Progenitor cell of endocrine pancreas (in vitro differentiated cells): ENCODE measurements at places on chromosomes 4 and X.

- DNase-seq = no peak
Observed at GRCh38 chrX:139078342-139078741, 366.8 kb upstream of the FGF13 start.

GRCh38 chrX:23478561-23478960, 143.9 kb downstream of the PTCHD1 start:
- DNase-seq = no peak

GRCh38 chr4:37157476-37158167, 86.9 kb upstream of the NWD2 start:
- no peak for DNase-seq

DNA sequence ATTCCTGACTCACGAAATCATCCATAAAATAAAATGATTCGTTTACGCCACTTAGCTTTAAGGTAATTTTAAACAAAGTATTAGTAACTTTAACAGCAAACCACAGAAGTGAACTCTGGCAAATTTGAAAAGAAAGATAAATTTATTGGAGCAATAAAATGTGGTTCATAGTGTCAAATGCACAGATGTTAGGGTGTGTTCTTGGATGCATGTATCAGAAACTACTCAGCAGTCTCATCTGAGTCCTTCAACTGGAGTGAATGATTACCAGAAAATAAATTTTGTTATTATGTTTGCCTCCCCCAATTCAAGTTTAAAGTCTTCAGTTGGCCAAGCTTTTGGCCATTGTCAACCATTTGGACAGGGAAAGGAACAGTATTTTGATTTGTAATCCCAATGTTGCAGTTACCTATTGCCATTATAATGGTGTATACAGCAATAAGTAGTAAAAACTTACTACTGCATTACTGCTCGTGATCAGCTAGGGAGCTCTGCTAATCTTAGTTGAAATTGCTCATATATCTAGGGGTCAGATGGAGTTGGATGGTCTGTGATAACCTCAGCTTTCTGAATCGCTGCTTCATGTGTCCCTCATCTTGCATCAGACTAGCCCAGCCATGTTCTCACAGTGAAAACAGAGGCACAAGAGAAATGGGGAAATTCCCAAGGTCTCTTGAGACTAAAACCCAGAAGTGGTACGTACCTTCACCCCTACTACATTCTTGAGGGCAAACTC, 254.6 kb upstream of the KCNIP4 start:
- DNase-seq = no peak

DNA sequence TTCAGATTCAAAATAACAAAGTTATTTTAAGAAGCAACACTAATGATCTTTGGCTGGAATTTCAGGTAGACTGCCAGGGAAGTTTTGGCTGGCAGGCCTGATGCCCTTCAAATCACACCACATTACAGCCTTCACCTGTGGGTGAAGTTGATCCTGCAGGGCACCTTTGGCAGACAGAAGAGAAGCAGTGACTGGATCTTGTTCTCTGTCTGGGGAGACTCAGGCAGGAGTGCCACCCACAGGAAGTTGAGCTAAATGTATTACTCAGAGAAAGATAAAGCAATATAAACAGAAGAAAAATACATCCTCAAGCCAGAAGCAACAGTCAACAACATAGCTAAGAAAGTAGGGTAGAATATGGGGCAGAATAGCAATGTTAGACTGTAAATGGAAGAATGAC, 12.8 kb upstream of the CFAP299 start:
- no peak for DNase-seq

- DNase-seq = no peak
Observed at GRCh38 chr4:100811046-100811445, 293.2 kb upstream of the EMCN start.

DNA sequence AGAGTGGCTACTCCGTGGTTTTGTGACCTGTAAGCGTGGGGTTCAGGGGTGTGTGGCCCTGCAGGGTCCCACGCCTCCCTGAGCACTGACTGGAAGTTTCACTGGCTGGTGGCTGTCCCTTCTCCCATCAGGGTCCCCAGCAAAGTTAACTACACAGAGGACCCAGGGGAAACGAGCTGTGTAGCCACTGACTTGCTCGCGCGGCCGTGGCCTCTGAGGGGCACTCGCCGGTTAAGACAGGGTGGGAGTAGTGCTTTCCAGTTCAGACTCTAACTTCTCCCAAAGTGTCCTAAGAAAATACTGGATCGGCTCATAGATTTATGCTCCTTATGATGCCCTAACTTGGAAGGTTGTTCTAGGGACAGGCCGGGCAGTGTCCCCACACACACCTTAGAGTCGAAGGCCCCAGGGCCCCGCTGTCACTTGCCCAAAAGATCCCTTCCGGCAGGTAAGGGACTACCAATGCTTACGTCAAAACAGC, 28.2 kb downstream of the NELFA start:
- DNase-seq = no peak

DNA sequence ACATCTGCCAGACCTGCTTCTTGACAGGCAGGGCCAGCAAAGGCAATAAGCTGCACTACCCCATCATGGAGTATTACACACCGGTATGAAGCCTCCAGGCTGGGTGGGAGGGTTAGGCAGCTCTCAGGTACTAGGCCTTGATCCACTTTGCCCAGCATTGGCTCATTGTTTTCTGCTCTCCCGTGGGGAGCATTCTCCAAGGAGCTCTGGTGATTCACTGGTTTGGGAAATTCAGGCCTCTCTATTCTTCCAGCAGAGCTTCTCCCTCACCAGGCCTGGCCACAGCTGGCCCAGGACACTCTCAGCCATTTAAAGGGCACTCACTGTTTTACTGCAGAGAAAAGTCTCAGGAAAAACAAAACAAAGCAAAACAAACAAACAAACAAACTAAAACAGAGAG, 33.0 kb downstream of the DRP2 start:
- no peak for DNase-seq

- DNase-seq = no peak
Observed at GRCh38 chr4:177879851-177880250, 437.6 kb upstream of the AGA start.

DNA sequence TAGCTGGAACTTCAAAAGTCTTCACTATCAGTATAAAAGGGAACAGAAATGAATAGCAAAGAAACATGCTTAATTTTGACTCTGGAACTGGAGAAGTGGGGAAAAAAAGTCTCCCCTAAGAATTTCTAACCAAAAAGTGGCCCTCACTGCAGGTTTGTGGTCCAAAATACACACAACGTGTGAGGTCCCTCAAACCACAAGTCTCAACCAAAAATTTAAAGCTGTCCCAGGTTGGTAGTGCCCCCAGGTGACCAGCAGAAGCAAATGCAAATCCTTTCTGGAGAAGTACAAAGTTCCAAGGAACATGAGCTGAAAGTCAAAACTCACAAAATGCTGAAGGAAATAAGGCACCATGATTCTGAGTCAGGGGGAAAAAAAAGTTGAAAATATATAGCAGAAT, 23.6 kb upstream of the VAMP7 start:
- no peak for DNase-seq

DNA sequence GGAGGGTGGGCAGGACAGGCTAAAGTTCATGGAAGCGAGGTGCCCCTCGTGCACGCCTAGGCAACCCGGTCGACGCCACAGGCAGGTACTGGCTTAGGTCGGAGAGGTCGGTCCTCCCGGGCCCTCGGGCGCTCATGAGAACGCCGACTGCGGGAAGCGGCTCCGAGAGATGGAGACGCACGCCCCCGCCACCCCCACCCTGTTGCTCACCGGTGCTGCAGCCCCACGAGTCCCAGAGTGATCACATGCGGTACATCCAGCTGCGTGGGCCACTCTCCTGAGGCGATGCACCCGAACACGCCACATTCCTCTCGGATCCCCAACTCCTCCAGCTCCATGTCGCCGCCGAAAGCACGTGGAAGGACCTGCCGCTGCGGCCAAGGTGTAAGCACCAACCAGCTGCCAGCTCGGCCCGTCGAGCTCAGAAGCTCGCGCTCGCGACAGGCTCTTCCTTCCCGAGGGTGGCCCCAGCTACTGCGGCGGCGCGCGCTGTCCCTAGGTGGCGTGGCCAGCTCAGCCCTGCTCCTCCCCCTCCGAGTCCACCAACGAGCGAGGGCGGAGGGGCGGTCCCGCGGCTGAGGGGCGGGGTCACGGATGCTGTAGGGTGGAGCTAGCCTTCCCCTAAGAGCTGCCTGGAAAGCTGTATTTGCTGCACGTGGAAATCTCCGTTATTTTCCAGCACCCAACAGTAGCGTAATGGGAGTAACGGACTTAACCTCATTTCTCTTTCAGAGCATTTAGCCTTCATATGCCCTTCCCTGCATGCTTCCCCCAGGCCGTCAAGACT, at the start of gene PPAT:
TSS of gene PPAT (minus strand) at position 476 of the 787 bp plus-strand sequence. CDS start at position 338, 138 bp downstream.
- DNase-seq = peak; percentile 98

- DNase-seq = no peak
Observed at GRCh38 chrX:132491191-132491590, 2.4 kb upstream of the MBNL3 start.

DNA sequence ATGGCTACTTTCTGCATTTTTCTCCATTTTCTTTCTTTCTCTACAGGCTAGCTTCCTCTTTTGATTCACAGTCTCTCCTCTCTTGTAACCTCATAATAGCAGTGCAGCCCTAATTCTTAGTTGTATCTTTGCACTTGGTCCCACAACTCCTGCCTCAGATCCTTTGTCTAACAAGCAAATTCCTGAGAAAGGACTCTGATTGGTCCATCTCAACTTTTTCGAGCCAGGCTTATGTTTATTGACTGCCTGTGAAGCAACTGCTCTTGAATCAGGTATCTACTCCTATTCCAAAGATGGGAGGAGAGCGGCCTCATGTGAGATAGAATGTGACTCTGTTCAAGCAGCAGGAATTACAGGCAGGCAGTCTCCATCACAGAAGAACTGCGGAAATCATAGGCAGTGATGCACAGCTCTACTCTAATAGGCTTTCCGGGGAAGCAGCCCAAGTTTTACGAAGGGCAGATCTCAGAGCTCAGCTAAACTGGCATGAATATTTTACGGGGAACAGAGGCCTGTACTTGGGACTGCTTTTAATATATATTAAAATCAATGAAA, 123.5 kb downstream of the GABRB1 start:
- no peak for DNase-seq

DNA sequence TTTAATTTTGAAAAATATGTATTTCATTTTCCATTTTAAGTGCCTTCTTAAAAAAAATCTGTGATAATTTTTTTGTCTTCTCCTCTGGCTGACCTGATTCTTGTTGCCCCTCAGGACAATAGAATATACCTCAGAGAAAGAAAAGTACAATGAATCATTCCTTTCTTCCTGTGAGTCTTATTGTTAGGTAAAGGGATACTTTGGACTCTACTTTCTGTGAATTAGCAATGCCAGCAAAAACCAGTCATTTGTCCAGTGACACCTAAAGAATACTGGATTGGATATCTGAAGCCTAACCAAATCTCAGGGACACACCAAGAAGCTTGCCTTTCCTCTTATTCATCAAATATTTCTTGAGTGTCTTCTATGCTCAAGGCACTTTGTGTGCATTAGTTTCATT, 102.1 kb downstream of the AREG start:
- DNase-seq = no peak

DNA sequence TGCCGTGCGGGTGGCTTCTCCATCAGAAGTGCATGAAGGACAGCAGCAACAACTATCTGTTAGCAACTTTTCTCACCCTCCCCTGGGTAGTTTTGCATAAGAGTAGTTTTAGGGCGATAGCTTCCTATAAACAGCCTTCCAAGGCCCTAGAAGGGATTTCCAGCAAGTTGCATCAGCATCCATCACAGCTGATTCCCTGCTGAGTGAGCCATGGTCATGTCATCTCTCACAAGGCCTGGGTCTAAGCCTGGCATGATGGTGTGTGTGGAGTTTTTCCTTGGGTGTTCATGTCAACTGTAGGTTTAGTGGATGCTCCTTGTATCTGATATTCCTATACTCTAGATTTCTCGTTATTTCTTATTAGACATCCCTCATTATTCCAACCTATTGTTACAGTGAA, 2324.7 kb upstream of the AGA start:
- no peak for DNase-seq

DNA sequence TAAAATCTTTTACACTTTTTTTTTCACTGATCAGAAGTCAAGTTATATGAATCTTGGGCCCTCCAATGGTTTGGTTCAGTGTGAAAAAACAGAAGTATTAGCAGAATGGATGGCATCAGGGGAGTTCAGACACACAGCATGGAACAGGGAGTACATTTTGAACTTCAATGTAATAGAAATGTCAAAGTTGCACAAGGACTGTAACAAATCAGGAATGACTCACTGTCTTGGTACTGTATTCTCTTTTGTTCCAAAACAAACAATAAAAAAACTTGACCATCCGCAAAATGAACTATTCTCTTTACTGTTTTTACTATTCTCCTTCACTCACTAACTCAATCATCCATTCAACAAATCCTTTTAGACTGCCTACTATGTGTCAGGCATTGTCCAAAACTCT, 401.0 kb downstream of the FSTL5 start:
- DNase-seq = no peak

DNA sequence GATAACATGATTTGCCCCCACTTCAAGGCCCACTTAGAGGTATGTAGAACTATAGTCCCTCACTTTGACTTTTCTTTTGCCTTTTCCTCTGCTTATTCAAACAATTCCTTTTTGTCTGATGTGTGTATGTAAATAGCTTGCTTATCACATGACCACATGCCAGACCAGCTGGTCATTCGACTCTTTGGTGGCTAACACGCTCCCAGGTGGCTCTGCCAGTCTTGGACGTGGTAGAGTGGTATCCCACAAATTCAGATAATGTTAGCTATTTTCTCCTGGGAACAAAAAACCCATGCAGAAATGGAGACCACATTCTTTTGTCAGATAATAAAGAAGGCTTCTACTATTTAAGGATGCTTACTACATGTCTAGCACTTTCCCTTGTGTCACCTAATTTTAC, 47.9 kb downstream of the ARHGAP24 start:
- DNase-seq = no peak

- DNase-seq = no peak
Observed at GRCh38 chrX:107729558-107730297, 45.9 kb downstream of the TSC22D3 start.

GRCh38 chr4:176335421-176335820, 15.7 kb downstream of the SPCS3 start:
- no peak for DNase-seq

DNA sequence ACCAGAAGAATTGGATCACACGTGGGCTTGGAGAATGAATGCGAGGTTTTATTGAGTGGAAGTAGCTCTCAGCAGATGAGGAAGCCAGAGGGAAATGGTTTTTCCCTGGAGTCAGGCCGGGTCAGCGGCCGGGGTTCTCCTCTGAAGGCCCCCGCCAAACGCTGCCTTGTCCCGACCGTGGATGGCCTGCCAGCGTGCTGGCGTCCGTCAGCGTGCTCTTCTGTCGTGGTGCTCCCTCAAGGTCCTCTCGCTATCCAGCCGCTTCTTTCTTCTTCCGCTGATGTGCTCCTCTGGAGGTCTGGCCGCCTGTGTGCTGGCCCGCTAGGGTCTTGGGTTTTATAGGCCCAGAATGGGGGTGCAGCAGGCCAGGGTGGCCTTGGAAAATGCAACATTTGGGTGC, 632.2 kb downstream of the TRAM1L1 start:
- no peak for DNase-seq
